ENCODE measurements at places on chromosomes 11 and 22. TPM values are rescaled to one million over a fixed set of nuclear protein-coding genes. Genes with fewer than 3 reads are reported as not detected.

DNA sequence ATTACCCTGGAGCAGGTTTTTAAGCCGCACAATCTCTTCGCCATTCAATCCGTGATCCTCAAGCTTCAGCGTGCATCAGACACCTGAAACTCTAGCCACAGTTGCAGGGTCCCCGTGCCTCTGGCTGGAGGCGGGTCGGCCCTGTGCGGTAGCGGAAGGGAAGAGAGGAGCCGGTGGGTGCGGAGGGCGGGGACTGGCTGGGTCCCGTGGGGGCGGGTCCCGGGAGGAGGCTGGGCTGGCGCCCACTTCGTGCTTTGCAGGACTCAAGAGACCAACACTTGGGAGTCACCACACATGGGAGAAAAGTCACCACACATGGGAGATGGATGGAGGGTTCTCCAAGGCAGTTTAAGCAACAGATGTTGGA, 772 bp downstream of the C22orf15 start:
- DNase-seq = no peak

DNA sequence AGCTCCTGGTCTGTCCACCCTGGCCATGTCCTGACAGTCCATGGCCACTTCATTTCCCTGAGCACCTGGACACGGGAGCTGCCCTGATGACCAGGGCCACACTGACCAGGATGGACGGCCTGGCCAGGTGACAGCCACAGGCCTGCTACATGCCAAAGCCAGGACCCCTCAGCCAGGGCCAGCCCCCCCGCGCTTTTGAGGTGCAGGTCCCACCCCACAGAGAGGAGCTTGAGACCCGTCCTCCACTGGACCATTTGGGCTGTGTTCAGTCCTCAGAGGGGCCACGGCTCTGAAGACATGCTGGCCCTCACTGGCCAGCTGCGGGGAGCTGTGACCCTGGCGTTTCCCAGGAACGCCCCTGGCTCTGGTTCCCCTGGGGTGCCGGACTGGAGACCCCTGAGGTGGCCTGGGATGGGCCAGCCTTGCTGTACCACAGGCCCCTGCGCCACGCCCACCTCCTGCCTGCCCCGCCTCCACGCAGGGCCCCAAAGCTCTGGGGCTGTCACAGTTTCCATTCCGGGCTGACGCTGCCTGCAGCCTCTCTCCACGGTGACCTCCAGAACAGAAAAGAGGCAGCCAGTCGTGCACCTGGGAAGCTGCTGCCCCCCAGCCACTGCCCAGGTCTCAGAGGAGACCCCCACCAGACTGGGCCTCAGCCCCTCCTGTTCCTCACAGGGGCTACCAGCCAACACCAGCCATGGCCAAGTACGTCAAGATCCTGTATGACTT, 18.2 kb downstream of the EPS8L2 start:
- no peak for DNase-seq

DNA sequence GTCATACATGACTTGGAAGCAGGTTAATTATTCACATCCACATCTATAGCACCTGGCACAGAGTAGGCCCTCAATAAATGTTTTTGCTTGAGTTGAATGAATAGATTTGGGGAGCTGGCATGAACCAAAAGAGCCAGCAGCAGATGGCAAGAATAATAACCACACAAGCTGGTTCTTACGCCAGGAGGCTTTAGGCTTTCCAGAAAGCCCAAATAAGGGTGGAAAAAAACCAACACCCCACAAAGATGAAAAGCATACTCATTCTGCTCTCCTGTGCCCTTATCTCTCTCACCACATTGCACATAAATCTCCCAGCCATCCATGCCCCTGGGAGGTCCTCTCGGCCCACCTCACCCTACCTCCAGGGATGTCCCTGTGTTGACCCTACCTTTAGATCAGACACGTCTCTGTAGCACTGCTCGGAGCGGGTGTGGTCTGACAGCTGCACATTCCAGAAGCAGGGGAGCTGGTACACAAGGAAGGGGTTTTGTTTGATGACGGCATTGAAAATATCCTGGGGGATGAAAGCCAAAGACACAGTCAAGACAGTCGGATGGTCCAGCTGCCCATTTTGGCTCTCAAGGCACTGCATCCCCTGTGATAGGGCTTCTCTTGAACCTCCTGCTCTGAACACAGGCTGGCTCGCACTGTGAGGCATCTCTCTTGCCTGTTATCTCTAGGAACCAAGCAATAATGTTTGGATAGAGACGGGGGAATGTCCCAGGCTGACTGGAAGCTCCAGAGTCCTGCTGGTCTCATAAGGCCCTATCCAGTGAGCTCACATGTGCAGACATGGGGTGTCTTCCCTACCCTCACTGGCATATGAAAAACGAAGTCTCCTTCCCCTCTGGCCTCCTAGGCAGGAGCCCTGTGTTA, 323.6 kb upstream of the SYN3 start:
- peak; percentile 69 for DNase-seq

DNA sequence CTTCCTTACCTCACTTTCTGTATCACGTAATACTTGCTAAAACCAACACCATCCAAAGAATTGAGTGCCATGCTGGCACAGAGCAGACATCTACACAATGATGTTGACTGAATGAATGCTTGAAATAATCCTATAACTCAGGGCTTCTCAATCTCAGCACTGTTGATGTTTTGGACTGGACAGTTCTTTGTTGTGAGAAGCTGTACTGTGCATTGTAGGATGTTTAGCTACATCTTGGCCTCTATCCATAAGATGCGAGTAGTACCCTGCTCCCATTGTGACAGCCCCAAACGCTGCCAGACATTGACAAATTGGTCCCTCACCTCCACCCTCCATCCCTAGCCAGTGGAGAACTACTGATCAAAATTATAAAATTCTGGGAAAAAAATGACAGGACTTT, 153.4 kb downstream of the NAV2 start:
- DNase-seq = no peak

DNA sequence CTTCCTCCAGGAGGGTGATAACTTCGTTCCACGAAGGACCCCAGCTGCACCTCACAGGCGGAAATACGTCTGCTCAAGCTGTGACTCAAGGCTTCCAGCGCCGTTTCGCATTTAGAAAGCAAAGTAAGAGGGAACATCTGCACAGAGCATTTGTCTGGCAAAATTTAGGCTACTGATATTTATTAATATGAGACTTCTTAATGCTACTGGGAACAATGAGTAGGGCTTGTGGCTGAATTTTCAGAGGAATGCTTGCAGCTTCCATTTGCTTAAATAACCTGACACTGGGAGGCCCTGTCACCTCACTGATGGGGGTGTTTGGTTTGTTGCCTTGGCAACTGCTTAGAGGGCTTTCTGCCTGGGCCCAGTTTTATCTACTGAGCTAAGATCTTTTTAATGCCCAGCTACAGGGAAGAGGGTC, 14.7 kb upstream of the ST14 start:
- peak; percentile 67 for DNase-seq

GRCh38 chr22:19674129-19674928, 40.0 kb upstream of the SEPTIN5 start:
- DNase-seq = peak; percentile 35

DNA sequence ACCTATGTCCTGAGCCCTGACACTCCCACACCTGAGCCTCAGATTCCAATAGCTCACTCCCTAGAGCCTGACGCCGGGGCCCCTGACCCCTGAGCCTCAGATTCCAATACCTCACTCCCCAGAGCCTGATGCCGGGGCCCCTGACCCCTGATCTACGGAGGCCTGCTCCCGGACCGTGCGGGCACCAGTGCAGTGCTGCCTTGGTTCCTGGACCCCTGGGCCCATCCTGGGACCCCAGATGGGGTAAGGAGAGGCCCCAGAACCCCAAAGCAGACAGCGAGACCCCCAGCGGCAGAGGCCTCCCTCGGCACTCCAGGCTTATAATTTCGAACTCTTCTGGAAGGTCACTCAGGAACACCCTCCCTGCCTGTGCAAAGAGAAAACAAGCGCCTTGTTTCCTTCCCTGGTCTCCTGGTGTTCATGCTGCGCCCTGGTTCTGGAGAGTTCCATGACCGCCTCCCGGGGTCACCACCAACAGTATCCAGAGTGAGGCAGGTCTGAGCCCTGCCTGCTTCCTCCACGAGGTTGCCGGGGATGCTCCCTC, 7.5 kb downstream of the SUSD2 start:
- no peak for DNase-seq

- no peak for DNase-seq
Measured at GRCh38 chr11:134261626-134262488, 8.5 kb downstream of the ACAD8 start.

OR51I1 gene
- total RNA-seq = 6.3 TPM

LTO1 gene
- 35.2 TPM for total RNA-seq

ST14 gene
- 5.3 TPM for total RNA-seq

Data from umbilical cord (tissue), 2 donors.